ENCODE measurements at places on chromosomes 12 and 14.

GRCh38 chr12:7711133-7711532 lies at the start of gene DPPA3:
Gene DPPA3 (plus strand): TSS chr12:7711433. CDS start chr12:7711571, 138 bp downstream.
- DNase-seq, result no peak

GRCh38 chr12:84955298-84955697 lies 42.7 kb upstream of the SLC6A15 start:
- no peak for DNase-seq

GRCh38 chr14:70921669-70922068 lies 14.4 kb downstream of the PCNX1 start:
- no peak for DNase-seq

- DNase-seq, result no peak
Measured at GRCh38 chr14:55436519-55436918, 3.9 kb downstream of the TBPL2 start.

- DNase-seq, result no peak
Measured at GRCh38 chr12:95999484-95999883, 3.3 kb upstream of the HAL start.

DNA sequence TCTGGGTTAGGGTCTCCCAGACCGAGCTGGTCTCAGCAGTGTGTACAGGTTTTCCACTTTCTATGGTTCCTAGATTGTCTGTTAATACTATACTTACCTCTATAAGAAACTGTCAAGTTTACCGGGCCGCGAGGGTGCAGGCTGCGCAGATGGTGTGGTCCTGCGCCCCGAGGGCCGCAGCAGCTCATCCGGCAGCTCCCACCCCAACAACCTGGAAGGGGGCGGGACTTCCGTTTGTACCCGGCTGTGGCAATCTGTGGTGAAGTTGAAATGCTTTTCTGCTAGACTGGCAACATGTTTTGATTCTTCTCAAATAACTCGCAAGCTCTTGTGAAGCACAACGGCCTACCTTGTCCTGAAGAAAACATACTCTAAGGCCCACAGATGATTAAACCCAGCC lies at the start of gene CLEC9A:
Gene CLEC9A (plus strand): TSS at position 237 of the 400 bp plus-strand sequence. CDS start 22,006 bp downstream, outside the sequence.
- DNase-seq, result no peak

GRCh38 chr12:124734224-124734788 lies 129.4 kb downstream of the SCARB1 start:
- DNase-seq, result peak; percentile 73

DNA sequence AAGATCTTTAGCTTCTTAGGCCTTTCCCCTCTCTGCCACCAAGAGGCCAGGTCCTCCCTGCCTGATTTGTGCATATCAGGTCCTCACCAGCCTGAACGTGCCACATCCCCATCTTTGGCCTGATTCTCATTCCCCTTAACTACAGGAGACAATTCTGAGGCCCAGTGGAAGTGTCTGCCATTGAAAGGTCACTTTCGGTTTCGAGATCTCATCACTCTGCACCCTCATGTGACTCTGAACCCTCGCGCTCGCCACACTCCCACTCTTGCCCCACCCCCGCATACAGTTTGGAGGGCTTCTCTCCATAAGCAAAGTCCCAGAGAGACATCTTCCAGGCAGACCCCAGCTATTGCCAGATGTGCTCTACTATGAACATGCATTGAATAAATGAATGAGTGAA lies 189.0 kb downstream of the NTF3 start:
- no peak for DNase-seq

GRCh38 chr14:88737245-88737644 lies 55.5 kb downstream of the EML5 start:
- no peak for DNase-seq

DNA sequence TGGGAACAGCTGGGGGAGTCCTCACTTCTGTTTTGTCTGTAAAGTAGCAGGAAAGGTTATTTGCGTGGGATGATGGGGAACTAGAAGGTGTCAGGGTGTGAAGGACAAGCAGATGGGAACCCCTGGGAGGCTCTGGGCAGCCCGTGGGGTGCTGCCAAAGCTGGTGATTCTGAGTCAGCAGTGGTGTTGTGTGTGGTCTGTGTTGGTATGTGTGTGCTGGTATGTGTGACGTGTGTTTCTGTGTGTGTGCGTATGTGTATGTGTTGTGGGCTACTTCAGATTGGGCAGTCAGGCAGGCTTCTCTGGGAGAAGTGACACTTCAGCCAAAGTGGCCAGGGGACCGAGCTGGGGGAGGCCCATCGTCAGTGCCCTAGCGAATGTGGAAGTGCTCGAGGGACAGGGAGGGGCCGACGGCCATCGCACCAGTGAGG lies 15.3 kb upstream of the BDKRB2 start:
- no peak for DNase-seq

DNA sequence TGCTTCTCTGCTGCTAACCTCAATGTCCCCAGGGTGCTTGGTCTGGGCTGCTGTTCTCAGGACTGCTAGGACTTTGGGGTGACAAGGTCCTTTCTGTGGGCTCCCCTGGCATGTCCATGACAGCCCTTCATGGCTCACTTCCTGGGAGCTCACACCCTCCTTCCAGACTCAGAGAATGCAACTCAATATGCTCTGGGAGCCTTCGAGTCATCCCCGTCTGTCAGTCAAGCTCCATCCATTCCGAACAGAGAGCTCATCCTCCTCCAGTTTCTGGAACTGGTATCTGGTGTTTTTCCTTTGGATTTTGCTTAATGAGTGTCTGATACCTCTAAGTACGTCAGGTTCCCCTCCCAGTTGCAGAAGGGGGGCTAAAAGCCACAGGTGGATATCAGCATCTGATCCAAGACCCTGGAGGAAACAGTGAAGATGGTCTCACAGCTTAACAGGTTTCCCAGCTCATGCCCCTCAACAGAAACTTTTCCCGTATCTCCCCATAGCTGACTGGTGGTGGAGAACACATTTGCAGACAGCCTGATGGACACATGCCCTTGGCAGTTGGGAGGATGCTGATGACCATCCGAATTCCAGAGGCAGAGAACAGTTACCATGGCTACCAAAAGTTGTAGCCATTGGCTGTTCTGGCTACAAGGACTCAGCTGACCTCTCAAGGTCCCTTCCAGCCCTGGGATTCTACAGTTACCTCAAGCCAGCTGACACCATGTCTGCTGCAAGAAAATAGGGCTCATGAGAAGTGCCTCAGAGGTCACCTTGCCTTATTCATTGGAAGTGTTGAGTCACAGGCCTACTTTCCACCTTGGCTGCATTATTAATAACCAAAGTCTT lies 9.5 kb upstream of the RAB35 start:
- DNase-seq, result no peak

GRCh38 chr14:100350276-100350926 lies 27.3 kb downstream of the SLC25A47 start:
- no peak for DNase-seq

DNA sequence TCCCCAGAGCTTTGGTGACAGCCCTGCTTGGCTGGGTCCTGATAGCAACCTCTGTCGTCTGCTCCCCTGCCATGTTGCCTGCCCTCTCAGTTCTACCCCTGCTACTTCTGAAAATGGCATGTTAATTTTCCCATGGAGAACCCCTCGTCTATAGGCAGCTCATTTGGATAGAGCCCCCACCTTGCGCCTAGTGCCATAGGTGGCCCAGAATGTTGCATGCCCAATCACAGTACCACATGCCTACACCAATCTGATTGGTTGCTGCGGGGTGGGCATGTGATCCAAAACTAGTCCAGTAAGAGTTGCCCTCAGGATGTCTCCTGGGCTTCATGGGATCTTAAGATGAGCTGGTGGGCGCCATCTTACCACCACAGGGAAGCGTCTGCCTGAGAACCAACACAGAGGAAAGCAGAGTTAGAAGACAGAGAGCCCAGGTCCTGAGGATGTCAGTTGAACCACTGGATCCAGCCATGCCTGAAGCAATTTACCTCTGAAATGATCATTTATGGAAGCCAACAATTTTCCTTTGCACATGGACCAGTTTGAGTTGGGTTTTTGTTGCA lies 85.7 kb downstream of the PAPOLA start:
- DNase-seq, result no peak

GRCh38 chr12:24903329-24904088 lies 45.4 kb downstream of the BCAT1 start:
- no peak for DNase-seq

- no peak for DNase-seq
Measured at GRCh38 chr14:84361476-84361875, 1168.5 kb upstream of the FLRT2 start.

DNA sequence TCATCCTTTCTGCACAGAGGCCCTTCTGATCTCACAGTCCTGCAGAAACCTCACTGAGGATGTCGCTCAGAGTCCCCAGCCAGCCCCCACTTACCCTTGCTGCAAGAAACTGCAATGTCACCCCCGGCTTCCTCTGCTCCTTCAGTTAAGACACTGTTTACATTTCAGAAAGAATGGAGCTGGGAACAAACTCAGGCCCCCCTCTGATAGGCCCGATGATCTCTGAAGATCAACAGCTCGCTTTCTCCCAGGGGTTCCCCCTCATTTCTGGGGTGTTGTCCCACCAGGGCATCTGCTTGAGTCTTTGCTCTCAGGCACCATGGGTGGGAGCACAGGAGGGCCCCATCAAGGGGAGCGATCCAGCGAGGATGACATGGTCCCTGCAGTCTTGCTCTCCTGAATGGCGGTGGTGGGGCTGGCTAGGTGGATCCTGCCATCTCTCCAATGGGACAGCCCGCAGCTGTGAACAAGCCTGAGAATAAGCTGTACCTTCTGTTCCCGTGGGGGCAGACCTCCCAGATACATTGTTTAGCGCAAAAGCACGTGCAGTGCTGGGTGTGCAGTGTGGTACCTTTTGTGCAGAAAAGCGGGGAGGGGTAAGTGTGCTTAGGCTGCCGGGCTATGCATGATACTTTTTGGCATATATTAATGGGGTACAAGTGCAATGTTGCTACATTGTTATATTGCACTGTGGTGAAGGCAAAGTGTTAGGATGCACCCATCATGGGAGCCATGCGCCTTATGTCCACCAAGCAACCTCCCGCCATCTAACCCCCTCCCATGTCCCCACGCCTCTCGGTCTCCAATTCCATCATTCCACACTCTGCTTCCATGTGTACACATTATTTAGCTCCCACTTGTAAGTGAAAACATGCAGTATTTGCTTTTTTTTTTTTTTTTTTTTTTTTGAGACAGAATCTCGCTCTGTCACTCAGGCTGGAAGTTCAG lies 6.7 kb upstream of the NCOR2 start:
- DNase-seq, result no peak

DNA sequence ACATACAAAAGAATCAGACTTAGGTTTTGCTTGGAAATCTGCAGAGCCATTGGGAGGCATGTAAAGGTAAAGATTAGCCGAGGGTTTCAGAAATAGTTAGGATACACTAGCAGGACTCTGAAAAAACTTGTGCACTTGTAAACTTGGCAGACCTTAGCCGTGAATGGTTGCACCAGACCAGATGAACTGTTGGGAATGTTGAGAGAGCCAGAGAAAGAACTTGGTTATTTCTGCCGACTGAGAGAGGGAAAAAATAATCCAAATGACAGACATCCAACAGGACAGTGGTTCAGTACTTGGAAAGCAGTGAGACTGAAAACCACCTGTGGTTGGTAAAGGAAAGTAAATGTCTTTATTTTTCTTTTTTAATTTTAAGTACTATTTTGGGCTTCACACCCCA lies 222.5 kb upstream of the DDHD1 start:
- DNase-seq, result no peak

- DNase-seq, result no peak
Measured at GRCh38 chr14:99609245-99610170, 5.5 kb upstream of the CCDC85C start.

DNA sequence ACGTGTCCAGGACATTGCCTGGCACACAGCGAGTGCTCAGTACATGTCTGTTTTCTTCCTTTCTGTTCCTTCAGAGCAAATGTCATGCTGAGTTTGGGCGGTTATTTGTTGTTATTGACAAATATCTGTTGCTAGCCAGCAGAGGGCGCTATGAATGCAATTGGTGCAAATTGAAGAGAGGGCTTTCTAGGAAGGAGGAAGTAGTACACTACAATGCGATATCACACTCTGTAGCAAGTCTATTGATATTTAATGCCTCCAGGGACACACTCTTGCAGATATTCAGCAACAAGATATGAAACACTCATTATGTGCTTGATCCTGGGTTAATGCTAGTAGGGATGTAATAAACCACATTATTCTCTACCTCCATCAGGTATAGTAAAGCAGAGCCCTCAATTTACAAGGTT lies 267.3 kb upstream of the SRRM4 start:
- DNase-seq, result peak; percentile 16
